ENCODE measurements at places on chromosomes 16 and 17. TPM values are rescaled to one million over a fixed set of nuclear protein-coding genes. Genes with fewer than 3 reads are reported as not detected.

The HSD11B2 gene
- total RNA-seq, result 2.0 TPM

The HID1 gene
- 8.8 TPM for total RNA-seq

The OTOP3 gene
- total RNA-seq, result 0.05 TPM

The GFAP gene
- total RNA-seq, result 0.73 TPM

The GP1BA gene
- total RNA-seq, result not detected

The CTF1 gene
- 0.18 TPM for total RNA-seq

The RGS11 gene
- total RNA-seq, result 4.5 TPM

The KRT33B gene
- total RNA-seq, result not detected

The KIF18B gene
- total RNA-seq, result 39.3 TPM

The SPDYE4 gene
- total RNA-seq, result not detected

The AANAT gene
- 0.27 TPM for total RNA-seq

The GAS2L2 gene
- total RNA-seq, result 0.06 TPM

The PMFBP1 gene
- 0.13 TPM for total RNA-seq

The ETV4 gene
- 50.5 TPM for total RNA-seq

The NOD2 gene
- not detected for total RNA-seq

The DYNLL2 gene
- total RNA-seq, result 23.6 TPM

The KRT31 gene
- not detected for total RNA-seq

The RPL38 gene
- total RNA-seq, result 2,938 TPM

The ABCA6 gene
- not detected for total RNA-seq

The PPP1R27 gene
- 0.10 TPM for total RNA-seq

The FGF11 gene
- 1.1 TPM for total RNA-seq

The HSD17B1 gene
- 0.75 TPM for total RNA-seq

The SLC6A2 gene
- 0.08 TPM for total RNA-seq

The TMEM235 gene
- not detected for total RNA-seq

The GH1 gene
- not detected for total RNA-seq

The SPNS2 gene
- total RNA-seq, result 7.3 TPM

The CLEC18A gene
- 0.06 TPM for total RNA-seq

The RAP1GAP2 gene
- 15.6 TPM for total RNA-seq

The EMP2 gene
- 25.7 TPM for total RNA-seq

The TAC4 gene
- total RNA-seq, result not detected

The PIRT gene
- total RNA-seq, result not detected

The ST6GALNAC2 gene
- total RNA-seq, result 0.51 TPM

The MYH2 gene
- total RNA-seq, result not detected

The MAFG gene
- total RNA-seq, result 29.9 TPM

The VASN gene
- 7.5 TPM for total RNA-seq

The IL21R gene
- not detected for total RNA-seq

The SLC12A3 gene
- total RNA-seq, result not detected

The PDIA2 gene
- 0.48 TPM for total RNA-seq

The CALB2 gene
- total RNA-seq, result 5.9 TPM

The TMC7 gene
- total RNA-seq, result 7.2 TPM

The MC1R gene
- total RNA-seq, result 5.2 TPM

The TBC1D3I gene
- 0.27 TPM for total RNA-seq

The AIPL1 gene
- not detected for total RNA-seq

Measured in A549 treated with CORT108297 at 1 μM for 4 hours (cell line).